Right lobe of liver (tissue), 6 donors: ENCODE measurements at places on chromosomes 1 and 21. TPM values are rescaled to one million over a fixed set of nuclear protein-coding genes. Genes with fewer than 3 reads are reported as not detected.
A peak's percentile ranks its signal among the peaks of the same experiment; 100 is the strongest.

DNA sequence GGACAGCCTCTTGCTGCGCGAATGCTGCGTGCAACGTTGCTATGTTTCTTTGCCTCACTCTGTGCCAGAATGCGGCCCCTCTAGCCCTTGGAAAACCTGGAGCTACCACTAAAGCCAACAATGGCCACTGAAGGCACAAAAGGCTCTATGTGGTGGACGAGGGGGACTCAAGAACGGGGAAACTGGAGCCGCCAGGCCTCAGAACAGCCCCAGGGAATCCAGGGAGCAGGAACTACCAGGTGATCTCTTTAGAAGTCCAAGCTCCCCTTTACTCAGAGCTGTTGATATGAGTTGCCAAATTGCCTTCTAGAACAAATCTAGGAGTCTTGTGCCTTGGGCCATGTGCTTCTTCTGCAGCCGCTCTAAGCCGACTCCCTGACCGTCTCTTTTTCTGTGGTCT lies 113.8 kb upstream of the ERRFI1 start:
- no peaks in the 10 kb centered on the region for H3K4me1 ChIP-seq
- no peaks in the 10 kb centered on the region for H3K36me3 ChIP-seq
- no peak overlapping the region for H3K4me3 ChIP-seq
- DNase-seq = no peak
- H3K27me3 ChIP-seq = no peaks in the 10 kb centered on the region

PEX19 gene
- 55.8 TPM for total RNA-seq

WNT4 gene
- 0.07 TPM for total RNA-seq

DNA sequence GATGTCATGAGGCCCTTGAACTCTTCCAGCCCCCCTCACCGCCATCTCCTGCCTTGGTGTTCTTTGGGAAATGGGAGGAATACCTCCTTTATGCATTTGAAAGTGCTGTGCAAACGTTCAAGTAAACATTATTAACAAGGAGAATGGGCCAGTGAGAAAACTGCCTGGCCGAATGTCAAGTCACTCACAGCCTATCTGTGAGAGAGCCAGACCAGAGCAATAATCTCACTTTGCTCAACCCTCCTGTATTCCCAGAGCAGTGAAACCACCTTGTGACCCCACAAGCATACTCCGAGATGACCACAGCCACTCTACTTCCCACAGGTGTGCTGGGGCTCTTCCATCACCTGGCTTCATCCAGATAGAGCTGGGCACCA lies 5.2 kb downstream of the TAL1 start:
- H3K27me3 ChIP-seq = peaks cover 41% of the 10 kb centered on the region
- no peaks in the 10 kb centered on the region for H3K4me1 ChIP-seq
- DNase-seq = no peak
- H3K36me3 ChIP-seq = no peaks in the 10 kb centered on the region

VSIG8 gene
- total RNA-seq = not detected

DNA sequence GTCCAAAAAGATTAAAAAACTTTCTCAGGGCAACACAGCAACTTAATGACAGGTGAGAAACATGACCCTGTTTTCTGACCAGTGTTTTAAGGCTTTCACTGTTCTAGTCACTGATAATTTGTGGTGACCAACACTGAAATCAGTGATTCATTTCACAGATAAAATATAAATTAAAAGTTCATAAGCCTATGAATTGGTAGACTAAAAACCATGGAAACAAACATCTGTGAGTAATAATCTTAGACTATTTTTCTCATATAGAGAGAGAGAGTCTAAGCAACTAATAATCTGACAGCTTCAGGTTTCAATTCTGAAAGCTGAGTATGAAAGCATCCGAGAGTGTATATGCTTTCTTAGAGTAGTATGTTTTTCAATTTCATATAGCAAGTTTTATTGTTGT lies 536.9 kb downstream of the ADGRL2 start:
- H3K4me1 ChIP-seq = no peaks in the 10 kb centered on the region
- H3K36me3 ChIP-seq = no peaks in the 10 kb centered on the region
- H3K4me3 ChIP-seq = no peak overlapping the region
- DNase-seq = no peak
- H3K27me3 ChIP-seq = no peaks in the 10 kb centered on the region

- H3K27me3 ChIP-seq = no peaks in the 10 kb centered on the region
- no peaks in the 10 kb centered on the region for H3K4me1 ChIP-seq
- no peak overlapping the region for H3K27ac ChIP-seq
- DNase-seq = no peak
- H3K4me3 ChIP-seq = no peak overlapping the region
- no peaks in the 10 kb centered on the region for H3K36me3 ChIP-seq
Observed at GRCh38 chr1:207431508-207431907, 22.6 kb upstream of the CR2 start.

DNA sequence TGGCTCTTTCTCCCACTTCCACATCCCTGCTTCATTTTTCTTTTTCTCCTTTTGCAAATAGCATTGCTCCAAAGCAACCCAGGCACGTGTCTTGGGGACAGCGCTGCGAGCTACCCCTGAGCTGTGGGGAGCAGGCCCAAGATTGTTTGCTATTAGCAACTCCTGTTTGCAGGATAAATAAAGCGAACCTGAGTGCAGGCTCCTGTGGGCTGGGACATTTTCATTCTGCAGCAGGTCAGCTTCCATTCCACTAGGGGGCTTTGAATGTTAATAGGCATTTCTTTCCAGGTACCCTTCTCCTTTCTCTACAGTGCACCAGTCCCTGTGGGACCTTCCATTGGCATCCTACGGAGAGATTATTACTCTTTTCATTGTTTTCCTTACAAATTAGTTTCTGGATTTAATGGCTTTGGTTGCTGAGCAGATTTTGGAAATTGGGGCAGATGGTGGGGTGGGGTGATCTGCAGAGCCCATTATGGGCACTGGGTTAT lies 54.0 kb downstream of the OLFML3 start:
- no peaks in the 10 kb centered on the region for H3K27me3 ChIP-seq
- H3K27ac ChIP-seq = no peak overlapping the region
- DNase-seq = no peak
- no peak overlapping the region for H3K4me3 ChIP-seq
- H3K4me1 ChIP-seq = no peaks in the 10 kb centered on the region

DNA sequence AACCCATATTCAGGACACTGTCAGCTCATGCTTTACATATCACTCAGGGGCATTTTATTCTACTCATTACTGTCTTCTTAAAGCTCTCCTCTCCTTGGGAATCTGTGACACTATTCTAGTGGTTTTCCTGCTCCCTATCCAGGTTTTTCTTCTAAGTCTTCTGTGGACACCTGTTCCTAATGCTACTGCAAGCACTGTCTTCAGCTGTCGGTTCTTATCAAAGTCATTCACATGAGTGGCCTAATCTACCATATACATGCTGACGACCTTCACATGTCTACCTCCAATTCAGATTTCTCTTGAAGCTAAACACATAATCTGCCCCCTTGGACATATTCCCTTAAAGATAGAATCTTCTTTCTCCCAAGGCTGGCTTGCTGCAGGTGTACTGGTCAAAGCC lies 39.8 kb upstream of the PRRX1 start:
- H3K36me3 ChIP-seq = no peaks in the 10 kb centered on the region
- DNase-seq = no peak
- no peak overlapping the region for H3K27ac ChIP-seq
- H3K4me1 ChIP-seq = no peaks in the 10 kb centered on the region

OR2T29 gene
- total RNA-seq = not detected

SH2D1B gene
- not detected for total RNA-seq

CD164L2 gene
- total RNA-seq = not detected

DNA sequence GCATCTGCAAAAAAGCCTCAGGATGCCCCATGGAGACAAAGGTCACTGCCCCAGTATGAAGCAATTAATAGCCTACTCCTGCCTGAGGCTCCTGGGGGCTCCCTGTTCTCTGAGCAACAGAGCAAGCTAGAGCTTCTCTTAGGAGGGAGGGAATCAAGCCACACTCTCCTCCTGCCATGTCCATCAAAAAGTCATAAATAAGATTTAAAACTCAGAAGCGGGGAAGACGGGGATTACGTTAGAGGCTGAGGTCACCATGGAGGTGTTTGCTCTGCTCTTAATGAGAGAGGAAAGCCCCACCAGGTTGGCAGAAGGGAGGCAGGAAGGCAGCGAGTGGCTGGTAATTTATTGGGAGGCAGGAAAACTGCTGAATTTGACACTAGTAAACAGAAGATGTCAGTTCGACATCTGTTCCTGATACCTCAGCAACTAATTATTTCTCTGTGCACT lies 98.4 kb upstream of the TNR start:
- no peak overlapping the region for H3K27ac ChIP-seq
- no peaks in the 10 kb centered on the region for H3K36me3 ChIP-seq
- no peaks in the 10 kb centered on the region for H3K27me3 ChIP-seq
- no peak overlapping the region for H3K4me3 ChIP-seq
- no peak for DNase-seq

DNA sequence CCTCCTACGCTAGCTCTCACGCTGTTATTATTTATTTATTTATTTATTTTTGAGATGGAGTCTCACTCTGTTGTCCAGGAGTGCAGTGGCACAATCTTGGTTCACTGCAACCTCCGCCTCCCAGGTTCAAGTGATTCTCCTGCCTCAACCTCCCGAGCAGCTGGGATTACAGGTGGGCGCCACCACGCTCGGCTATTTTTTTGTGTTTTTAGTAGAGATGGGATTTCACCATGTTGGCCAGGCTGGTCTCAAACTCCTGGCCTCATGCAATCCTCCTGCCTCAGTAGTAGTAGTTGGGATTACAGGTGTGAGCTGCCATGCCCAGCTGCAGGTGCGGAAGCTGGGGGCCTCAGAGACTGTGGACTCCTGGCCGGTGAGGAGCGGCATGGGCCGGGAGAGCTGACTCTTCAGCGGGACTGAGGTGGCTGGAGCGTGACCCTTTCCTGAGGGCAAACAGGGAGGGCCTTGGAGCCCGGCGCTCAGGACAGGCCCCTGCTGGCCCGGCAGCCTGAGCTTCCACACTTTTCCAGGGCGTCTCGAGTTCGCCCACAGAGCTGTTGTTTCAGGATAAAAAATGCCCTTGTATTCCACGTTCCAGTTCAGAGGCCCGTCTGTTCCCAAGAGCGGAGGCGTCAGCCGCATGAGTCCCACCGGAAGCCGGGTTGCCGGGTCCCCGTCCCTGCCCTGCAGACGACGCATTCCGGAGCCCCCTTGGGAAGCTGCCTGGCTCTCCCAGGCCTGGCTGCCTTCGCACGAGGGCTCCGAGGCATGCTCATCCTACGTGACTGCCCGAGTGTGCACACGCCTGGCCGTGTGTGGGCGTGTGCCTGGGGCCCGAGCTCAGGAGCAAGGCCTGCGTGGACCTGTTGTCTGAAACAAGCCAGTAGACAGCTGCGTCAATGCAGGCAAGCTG lies 126.2 kb downstream of the SIK1 start:
- no peaks in the 10 kb centered on the region for H3K4me1 ChIP-seq
- no peaks in the 10 kb centered on the region for H3K27me3 ChIP-seq
- peak; percentile 51 for DNase-seq
- no peaks in the 10 kb centered on the region for H3K36me3 ChIP-seq
- H3K4me3 ChIP-seq = no peak overlapping the region
- H3K27ac ChIP-seq = no peak overlapping the region

IVL gene
- not detected for total RNA-seq

GRCh38 chr1:228315945-228316588 lies 90.6 kb downstream of the TRIM11 start:
- no peaks in the 10 kb centered on the region for H3K36me3 ChIP-seq
- no peaks in the 10 kb centered on the region for H3K4me1 ChIP-seq
- peak; percentile 40 for DNase-seq
- H3K4me3 ChIP-seq = no peak overlapping the region
- H3K27ac ChIP-seq = no peak overlapping the region

- H3K4me3 ChIP-seq = no peak overlapping the region
- H3K36me3 ChIP-seq = no peaks in the 10 kb centered on the region
- H3K27me3 ChIP-seq = no peaks in the 10 kb centered on the region
- H3K4me1 ChIP-seq = peaks cover 2% of the 10 kb centered on the region
- H3K27ac ChIP-seq = no peak overlapping the region
Observed at GRCh38 chr1:50974618-50974935, 4.5 kb downstream of the CDKN2C start.

DNA sequence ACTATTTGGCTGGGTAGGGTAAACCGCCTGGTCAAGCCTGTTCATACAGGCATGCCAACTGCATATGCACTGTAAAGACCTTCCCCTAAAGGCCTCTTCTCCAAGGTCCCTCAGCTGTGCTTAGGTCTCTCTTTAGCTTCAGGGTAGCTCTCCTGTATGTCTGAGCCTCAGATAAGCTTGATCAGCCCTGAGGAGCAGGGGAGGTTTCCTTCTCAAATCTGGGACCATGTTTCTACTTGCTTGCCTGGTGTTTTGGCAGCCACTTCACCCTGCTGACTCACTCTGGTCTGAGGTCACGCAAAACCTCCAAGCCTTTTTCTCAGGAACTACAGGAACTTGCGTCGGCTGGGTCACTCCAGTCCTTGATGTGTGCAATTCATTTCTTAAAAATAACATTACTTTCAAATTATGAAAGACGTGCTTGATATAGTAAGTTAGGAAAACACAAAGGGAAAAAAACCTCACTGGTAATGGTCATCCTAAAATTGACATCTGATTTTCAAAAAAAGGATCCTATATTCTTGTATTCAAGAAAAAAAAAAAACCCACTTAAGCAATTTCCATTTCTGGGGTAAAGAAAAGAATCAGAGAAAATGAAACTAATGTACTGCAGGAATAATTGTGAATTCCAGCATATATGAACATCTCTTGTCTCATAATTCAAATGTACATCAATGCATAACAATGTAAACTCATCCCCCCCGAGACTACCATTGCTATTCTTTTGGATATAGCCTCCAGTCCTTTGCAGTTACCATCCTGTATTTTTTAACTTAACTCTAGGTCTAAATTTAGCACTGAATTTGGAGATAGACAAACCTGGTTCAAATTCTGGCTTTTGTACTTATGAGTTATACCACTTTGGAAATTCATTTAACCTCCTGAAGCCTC lies 24.8 kb upstream of the RNF19B start:
- no peaks in the 10 kb centered on the region for H3K36me3 ChIP-seq
- H3K27me3 ChIP-seq = no peaks in the 10 kb centered on the region
- peak overlapping the region; percentile 49 for H3K27ac ChIP-seq
- H3K4me1 ChIP-seq = no peaks in the 10 kb centered on the region
- H3K4me3 ChIP-seq = no peak overlapping the region

RGS5 gene
- total RNA-seq = 13.3 TPM

- no peaks in the 10 kb centered on the region for H3K36me3 ChIP-seq
- no peak overlapping the region for H3K4me3 ChIP-seq
- H3K27ac ChIP-seq = no peak overlapping the region
- no peaks in the 10 kb centered on the region for H3K27me3 ChIP-seq
Observed at GRCh38 chr1:229203991-229204632, 66.8 kb upstream of the RAB4A start.
